ENCODE measurements at places on chromosomes 7 and 10. TPM values are rescaled to one million over a fixed set of nuclear protein-coding genes. Genes with fewer than 3 reads are reported as not detected.

GRCh38 chr7:126723966-126724544 lies 528.7 kb downstream of the GRM8 start:
- DNase-seq, result no peak

DNA sequence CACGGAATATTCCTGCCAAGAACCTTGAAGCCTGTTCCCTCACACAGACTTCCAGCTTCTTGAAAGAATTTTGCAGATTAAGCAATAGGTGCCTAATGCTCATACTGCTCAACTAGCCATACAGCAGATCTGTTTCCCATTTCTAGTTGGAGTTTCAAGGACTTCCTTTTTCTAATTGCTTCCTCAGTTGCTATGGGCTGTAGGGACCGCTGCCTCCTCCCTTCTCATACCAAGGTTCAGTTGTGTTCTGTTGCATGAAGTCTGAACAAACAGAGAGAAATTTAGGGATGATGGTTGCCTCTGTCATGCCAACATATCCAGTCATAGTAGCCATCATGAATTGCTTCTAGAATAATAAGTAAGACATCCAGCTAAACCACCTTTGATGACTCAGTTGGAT lies 6.8 kb downstream of the ITGA8 start:
- DNase-seq, result no peak

DNA sequence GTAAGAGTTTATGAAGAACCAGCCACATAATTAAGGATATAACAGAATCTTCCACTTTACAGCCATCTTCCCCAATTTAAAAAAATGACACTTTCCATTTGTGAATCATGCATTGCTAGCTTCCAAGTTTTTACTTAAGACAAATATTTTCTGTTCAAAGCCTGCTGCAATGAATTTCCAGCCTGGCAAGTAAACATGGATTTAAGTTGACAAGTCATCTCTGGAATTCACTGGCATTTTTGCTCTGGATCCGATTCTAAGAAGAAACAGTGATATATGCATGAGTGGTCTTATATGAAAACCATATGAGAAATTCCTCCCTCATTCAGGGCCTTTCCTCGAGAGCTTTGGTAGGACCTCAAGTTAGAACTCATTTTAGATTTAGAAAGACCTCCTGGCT lies 116.1 kb upstream of the CDCA7L start:
- no peak for DNase-seq

GRCh38 chr7:71750290-71750689 lies 618.3 kb downstream of the GALNT17 start:
- DNase-seq, result no peak

- DNase-seq, result no peak
Measured at GRCh38 chr7:24829787-24830186, 72.5 kb upstream of the GSDME start.

- no peak for DNase-seq
Measured at GRCh38 chr10:109668703-109669102, 254.6 kb downstream of the XPNPEP1 start.

DNA sequence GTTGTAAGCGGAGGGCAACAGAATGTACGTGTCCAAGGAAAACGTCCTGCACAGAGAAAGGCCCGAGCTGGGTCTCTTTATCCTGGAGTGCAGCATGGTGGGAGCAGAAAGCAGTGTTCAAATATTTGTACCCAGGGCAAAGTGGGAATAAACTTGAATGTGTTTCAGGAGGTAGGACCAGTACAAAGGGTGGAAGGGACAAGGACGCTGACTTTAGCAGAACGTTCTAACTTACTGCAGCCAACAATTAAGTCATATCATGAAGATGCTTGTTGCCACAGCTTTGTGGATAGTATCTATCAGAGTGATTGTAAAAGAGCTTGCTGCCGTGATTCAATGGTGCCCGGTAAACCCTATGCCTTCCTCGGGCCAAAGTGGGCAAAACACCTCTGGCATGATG lies 30.5 kb upstream of the ZC3HAV1L start:
- DNase-seq, result no peak

DNA sequence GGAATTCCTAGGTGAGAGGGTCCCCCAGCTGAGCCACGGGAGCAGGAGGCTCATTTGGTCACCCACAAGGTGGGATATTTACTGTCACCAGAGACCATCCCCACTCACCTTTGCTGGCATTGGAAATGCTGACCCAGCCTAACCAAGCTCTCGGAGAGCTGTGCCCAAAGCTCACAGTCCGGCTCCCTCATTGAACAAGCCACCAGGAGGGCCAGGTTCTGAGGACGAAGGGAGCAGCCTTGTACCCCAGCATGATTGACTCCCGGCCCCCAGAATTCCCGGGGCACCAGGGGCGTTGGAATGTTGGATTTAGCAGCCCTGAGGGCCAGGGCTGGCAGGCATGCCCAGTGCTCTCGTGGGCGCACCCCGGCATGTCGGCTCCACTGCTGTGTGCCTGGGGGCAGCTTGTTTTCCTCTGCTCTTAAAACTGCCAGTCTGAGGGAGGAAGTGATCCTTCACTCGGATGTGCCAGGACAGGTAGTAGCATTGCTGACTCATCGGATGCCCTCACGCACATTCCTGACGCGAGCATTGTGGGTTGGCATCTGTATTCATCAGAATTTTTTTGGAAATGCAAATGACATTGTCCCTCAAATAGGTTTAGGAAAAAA lies 23.3 kb downstream of the CLIP2 start:
- no peak for DNase-seq

- DNase-seq, result no peak
Measured at GRCh38 chr7:34723866-34724490, 66.0 kb downstream of the NPSR1 start.

- no peak for DNase-seq
Measured at GRCh38 chr7:91375378-91375777, 111.1 kb downstream of the FZD1 start.

- no peak for DNase-seq
Measured at GRCh38 chr10:77016278-77016815, 621.3 kb downstream of the KCNMA1 start.

GRCh38 chr10:49081547-49082275 lies 33.6 kb downstream of the VSTM4 start:
- DNase-seq, result no peak

- DNase-seq, result no peak
Measured at GRCh38 chr7:14048889-14049288, 59.4 kb upstream of the ETV1 start.

GRCh38 chr7:40826411-40827221 lies 691.8 kb downstream of the SUGCT start:
- no peak for DNase-seq

- DNase-seq, result peak; percentile 42
Measured at GRCh38 chr7:151361193-151361959, 19.8 kb downstream of the NUB1 start.

- DNase-seq, result peak; percentile 93
Measured at GRCh38 chr10:60943316-60944057, 498 bp downstream of the RHOBTB1 start.

- no peak for DNase-seq
Measured at GRCh38 chr10:49568235-49568634, 29.3 kb upstream of the ERCC6 start.

GRCh38 chr7:34354899-34355298 lies 303.1 kb upstream of the NPSR1 start:
- DNase-seq, result no peak

DNA sequence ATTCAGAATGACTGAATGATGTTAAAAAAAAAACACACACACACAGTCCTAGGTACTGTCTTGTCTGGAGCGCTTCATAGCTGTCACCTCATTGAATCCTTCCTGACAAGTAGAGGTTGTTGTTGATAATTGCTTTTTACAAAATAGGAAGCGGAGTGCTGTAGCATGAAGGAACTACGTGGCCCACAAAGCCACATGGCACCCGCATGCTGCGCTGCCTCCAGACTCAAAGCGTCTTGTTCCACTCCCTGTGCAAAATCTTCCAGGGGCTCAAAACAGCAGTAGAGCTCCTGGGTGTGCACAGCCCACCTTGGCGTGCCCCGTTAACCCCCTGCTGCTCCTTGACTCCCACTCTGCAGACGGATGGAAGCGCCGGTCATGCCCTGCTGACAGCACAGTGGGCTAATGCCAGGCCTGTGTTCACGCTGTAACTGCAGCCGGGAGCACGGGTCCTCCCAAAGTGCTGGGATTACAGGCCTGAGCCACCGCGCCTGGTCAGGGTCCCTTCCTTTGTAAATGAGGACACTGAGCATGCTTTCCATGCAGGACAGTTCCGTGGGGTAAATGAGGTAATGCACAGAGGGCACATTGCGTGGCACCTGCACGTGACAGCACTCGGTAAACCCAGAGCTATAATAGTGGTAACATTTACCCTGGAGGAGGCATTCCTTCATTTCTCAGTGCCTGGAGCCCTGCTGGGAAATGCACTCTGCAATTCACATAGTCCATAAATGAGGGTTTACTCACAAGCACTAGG lies 91.1 kb upstream of the GNA12 start:
- peak; percentile 29 for DNase-seq

GRCh38 chr10:52875336-52875735 lies 102.8 kb upstream of the MBL2 start:
- DNase-seq, result no peak

- DNase-seq, result no peak
Measured at GRCh38 chr7:111199643-111200042, 108.7 kb downstream of the LRRN3 start.

GRCh38 chr10:44925811-44926750 lies 14.9 kb downstream of the TMEM72 start:
- DNase-seq, result no peak

- DNase-seq, result no peak
Measured at GRCh38 chr7:46999866-47000265, 582.0 kb downstream of the TNS3 start.

GRCh38 chr7:98733036-98733435 lies 116.0 kb downstream of the NPTX2 start:
- no peak for DNase-seq

DNA sequence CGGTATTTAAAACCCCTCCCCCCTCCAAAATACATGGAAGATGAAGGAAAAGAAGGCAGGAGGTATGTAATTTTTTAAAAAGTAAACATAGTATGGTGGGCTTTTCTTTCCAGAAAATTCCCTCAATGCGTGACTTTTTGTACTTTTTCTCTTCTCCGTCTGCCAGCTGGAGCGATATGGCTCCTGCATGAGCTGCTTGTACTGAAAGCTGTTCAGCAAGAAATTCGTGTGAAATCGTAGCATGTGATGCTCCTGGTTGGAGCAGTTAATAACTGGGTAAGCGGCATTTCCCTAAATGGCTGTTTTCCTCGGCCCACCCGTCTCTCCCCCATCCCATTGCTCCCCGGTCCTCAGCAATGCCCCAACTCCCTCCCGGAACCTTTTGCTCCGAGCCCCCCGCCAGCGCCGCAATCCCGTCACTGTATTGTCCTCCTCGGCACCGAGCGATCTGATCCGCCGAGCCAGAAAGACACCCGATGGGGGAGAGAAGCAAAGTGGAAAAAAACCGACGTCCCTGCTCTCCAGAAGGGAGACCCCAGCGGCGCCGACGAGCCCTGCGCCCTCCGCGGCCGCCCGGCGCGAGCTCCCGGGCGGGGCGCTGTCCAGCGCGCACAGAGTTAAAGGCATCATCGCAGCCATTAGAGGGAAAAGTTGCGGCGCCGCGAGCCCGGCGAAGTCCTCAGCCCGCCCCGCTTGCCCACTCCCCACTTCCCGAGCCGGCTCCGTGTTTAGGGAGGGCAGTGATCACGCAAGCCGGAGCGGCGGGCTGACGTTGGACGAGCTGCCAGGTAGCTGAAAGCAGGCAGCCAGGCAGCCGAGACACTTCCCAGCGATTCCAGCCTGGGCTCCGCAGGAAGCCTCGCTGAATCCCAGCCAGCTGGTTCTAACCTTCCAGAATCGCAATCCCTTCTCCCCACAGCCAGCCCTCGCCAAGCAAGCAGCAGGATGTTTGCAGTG lies at the start of gene VSTM2A:
Gene VSTM2A, plus strand, starts transcription at position 707 of the 957 bp plus-strand sequence. CDS start 356 bp downstream, outside the sequence.
- DNase-seq, result peak; percentile 64

DNA sequence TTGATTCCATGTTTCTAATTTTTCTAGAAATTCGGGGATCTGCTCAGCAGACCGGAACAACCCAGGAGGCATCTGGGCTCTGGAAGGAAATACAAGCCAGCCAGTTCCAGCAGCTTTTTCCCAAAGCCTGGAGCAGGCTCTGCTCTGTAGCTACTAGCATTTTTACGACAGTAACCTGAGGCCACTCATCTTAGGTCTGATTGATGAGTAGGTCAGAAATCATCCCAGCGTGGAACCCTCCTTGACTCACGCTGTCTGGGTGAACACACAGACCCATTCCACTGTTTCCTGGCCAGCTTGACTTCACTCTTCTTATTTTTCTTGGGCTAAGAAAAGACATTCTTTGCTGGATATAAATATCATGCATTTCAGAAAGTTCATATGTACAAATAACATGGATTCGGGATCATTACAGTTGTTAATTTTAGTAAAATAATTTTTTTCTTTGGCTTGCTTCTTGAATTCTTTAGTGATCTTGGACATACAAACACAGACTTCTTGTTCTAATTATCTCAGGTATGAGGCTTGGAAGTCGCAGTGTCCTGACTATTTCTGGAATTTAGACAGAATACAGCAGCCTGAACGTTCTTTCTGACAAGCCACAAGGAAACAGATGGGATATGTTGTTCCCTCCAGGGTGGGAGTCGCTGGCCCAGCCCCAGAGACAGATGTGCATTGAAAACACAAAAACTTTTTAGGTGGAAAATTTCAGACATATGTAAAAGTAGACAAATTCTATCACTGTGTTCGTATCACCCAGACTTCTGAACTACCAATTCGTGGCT lies 54.6 kb upstream of the PITRM1 start:
- DNase-seq, result no peak

- no peak for DNase-seq
Measured at GRCh38 chr10:35347121-35347562, 10.8 kb downstream of the CCNY start.

DNA sequence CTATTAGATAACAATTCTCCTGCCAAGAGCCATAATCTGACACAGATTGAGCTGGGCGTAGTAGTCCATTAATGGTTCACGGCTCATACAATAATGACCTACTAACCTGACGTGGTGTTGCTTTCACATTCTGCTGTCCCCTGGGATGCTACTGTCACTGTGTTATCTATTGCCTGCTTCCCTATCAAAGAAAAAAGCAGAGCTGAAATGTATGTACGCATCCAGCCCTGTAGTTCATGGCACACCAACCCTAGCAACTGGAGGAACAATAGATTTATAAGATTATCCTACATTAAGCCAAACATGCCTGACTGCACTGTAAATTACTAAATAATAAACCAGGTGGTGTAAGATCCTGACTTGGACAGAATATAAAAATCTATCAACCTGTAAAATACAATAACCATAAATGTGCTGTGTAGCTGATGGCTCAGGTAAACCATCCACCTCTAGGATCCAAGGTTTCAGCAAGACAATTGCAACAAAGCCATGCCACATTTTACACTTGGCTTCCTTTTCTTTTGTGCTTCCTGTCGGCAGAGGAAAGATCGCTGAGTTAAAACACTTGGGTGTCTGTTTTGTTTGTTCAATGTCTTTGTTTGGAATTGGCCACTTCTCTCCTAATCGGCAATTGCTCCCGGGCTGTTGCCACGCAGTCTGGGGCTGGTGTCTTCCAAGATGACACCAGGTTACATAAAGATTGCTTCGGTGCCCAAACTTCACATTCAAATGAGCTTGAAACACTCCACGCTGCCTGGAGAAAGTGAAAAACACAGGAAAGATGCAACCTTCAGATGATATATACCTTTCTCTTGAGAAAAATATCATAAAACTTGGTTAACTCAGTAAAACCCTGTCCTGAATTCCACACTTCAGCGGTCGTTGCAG lies 143.9 kb upstream of the MGMT start:
- no peak for DNase-seq

- DNase-seq, result peak; percentile 70
Measured at GRCh38 chr10:128008521-128009250, 101.8 kb downstream of the PTPRE start.

The MRC1 gene
- total RNA-seq, result 157 TPM

The ITGB8 gene
- 13.6 TPM for total RNA-seq

The DNAJB6 gene
- 118 TPM for total RNA-seq

The PRR15 gene
- total RNA-seq, result 1.1 TPM

The GDF2 gene
- total RNA-seq, result not detected

The DNAAF5 gene
- 16.9 TPM for total RNA-seq

The GPR15LG gene
- not detected for total RNA-seq

The IRF5 gene
- total RNA-seq, result 10.3 TPM
